Activated naive CD4-positive, alpha-beta T cell (primary cell): ENCODE measurements at places on chromosomes 7 and 10.

DNA sequence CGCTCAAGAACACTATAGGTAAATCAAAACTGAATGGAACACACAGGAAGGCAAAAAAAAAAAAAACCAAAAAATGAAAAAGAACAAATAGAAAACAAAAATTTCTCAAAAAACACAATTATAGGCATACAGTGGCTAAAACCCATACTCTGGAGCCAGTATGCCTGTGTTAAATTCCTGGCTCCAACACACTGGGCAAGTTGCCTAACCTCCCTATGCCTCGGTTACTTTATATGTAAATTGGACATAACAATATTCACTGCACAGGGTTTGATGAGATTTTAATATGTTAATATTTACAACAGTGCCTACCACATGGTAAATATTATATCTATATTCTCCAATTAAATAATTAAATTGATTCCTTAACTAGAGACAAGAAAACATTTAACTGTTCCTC, 217.1 kb downstream of the HTR7 start:
- no peak for DNase-seq

- no peak for DNase-seq
Measured at GRCh38 chr7:25855854-25856782, 295.9 kb upstream of the NFE2L3 start.

DNA sequence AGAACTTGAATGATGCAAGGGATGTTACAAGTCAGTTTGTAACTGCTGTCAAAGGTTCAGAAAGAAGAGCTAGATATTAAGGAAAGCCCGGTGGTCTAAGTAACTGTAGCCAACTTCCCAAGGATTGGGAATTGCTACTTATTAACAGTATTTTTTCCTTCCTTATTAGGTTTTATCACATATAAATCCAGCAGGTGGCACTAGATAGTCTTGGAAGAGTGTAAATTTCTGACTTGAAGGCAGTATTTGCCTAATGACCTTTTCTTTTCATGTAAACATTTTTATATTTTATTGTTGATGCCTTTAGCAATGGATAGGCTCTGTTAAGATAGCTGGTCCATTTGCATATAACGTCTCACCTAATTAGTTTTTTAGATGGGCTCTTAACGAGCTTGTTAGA, 51.2 kb downstream of the ANLN start:
- no peak for DNase-seq

DNA sequence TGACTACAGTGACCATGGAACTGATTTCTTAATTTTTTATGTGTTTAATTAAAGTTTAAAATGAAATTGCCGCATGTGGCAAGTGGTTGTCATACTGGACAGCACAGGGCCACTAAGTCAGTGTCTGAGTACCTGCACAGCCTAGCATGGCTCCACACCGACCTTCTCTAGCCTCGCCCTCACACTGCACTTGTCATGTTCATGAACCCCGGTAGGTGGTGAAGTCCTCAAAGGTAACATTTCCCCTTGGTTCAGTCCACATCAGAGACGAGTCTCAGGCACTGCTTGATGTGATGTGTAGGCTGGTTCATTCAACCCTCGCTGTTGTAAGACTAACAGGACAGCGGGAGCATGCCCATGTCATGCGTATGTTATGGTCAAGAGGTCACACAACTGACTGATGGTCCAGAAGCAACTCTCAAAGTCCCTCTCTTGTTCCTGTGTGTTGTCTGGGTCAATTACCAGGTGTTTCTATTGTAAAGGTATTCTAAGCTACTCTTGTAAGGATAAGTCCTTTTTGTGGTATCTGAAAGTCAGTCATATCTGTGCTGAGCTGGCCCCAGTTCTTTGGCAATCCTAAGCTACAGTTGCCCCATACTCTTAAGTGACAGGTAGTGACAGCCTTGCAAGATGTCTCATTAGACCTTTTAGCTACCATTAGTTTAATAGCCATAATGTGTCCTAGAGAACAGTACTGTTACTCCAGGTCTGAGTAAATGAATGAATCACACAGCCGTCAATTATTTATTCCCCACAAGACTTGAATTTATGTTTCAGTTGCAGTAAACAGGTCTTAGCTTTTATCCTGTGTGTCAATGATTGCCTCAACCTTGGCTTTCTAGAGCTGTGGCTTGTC, 32.9 kb upstream of the ZC3HAV1L start:
- DNase-seq, result no peak

GRCh38 chr10:4194231-4194630, 409.2 kb upstream of the KLF6 start:
- DNase-seq, result no peak

DNA sequence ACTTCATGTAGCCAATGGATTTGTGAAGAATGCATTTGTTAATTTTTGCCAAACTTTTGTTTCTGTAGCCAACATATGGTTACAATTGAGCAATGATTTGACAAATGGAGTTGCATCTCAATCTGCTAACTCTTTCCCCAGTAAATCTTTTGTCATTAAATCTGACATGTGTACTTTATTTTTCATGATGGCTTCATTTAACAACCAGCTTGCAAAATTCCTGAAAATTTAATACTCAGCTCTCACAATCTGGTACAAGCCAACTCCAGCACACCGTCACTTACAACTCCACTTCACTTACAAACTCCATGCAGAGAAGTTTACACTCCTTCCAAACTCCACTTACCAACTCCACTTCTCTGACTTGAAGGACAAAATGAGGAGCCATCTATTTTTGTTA, 26.5 kb upstream of the HIBADH start:
- DNase-seq, result no peak

- DNase-seq, result no peak
Measured at GRCh38 chr10:112938808-112939482, 11.1 kb upstream of the TCF7L2 start.

GRCh38 chr7:155969192-155969929, 157.1 kb upstream of the SHH start:
- DNase-seq, result no peak

DNA sequence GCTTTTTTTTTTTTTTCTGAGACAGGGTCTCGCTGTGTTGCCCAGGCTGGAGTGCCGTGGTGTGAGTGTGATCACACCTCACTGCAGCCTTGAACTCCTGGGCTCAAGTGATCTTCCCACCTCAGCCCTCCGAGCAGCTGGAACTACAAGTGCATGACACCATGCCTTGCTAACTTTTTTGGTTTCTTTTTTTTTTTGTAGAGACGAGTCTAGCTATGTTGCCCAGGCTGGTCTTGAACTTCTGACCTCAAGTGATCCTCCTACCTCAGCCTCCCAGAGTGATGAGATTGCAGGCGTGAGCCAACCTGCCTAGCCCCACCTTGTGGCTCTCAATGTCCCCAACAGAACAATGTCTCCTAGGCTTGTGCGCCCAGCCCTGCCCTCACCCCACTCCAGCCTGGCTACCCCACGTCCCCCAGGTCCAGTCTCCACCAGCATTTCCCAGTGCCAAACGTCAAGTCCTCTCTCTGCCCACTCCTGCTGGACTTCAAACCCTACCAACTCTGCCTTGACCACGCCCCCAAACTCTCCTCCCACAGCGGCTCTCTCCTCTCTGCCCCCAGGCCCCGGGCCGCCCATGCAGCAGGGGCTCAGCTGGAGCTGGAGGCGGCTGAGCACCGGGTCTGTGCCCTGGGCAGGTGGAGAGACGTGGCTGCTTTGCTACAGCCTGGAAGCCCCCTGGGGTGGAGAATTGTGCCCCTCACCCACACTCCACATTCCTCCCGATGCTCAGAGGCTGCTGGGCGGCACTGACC, 18.9 kb downstream of the BHLHA15 start:
- DNase-seq, result no peak

DNA sequence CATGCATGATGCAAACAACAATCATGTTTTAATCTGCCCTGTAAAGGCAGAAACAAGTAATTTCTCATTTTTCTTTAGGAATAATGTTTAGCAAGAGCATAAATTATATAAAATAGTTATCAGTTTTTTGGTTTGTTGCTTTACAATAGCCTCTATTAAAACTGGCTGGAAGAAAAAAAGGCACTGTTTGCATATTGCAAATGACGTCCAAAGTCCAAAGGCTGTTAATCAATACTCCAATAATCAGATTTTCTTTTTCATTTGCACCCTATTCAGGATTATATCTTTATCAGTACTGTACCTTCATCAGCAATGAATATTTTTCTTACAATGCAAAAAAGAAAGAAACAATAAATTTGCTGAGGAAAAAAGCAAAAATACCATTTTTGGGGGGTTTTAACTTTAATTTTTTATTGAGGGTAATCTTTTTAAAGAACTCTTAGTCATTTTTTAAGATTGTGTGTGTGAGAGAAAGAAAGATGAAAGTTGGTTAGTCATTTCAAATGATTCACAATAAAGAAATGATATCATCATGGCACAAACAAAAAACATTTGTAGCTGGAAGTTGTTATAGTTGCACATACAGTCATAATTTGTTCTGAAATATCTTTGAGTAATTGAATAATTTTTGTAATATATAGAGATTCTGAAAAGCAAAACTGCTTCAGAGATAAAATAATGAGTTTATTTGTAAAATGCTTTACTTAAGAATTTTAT, 44.4 kb upstream of the AKR1C2 start:
- no peak for DNase-seq

DNA sequence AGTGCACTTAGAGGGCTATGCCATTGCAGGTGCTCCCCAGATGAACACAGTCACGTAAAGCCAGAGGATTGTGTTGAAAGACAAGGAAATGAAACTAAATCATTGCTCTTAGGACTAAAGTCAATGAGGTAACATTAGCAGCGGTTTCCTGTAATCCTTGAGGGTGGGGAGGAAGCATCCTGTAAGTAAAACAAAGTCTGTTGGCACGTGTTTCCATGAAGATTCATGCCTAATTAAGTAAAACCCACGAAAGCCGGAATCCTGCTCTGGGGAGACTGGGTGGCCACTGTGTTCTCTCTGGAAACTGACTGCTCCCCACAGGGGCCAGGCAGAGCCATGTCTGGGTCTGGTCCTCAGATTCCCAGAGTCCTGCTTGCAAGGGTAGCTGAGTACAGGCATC, 18.3 kb downstream of the STEAP1B start:
- DNase-seq, result no peak

- no peak for DNase-seq
Measured at GRCh38 chr7:77447616-77448015, 31.5 kb upstream of the GSAP start.

GRCh38 chr7:70306173-70306572, 707.9 kb downstream of the AUTS2 start:
- no peak for DNase-seq

GRCh38 chr7:148987751-148988512, 40.4 kb downstream of the PDIA4 start:
- no peak for DNase-seq

DNA sequence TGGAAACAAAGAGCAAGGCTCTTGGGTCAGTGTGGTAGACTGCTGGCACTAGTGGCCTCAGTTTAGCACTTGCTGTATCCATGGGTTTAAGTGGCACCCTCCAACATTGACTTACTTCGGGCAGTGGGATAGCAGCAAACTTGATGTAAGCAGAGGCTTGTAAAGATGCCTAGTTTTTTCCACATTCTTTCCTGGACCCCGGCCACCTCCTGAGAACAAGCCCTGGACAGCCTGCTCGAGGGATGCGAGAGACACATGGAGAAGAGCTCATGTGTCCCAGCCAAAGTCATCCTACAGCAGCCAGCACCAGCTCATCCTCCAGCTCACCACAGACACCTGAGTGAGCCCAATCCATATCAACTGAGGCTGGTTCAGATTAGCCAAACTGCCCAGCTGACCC, 142.7 kb upstream of the PCBD1 start:
- DNase-seq, result no peak
